ENCODE measurements at places on chromosomes 4 and X.

- DNase-seq: peak; percentile 3
These were observed 26.5 kb downstream of the HCCS start for GRCh38 chrX:11137543-11138139.

GRCh38 chr4:15144249-15144966 lies 142.1 kb downstream of the CPEB2 start:
- peak; percentile 31 for DNase-seq

GRCh38 chr4:28772066-28772465 lies 1911.4 kb downstream of the STIM2 start:
- DNase-seq: no peak

GRCh38 chr4:122689972-122690371 lies 42.5 kb upstream of the BBS12 start:
- no peak for DNase-seq

DNA sequence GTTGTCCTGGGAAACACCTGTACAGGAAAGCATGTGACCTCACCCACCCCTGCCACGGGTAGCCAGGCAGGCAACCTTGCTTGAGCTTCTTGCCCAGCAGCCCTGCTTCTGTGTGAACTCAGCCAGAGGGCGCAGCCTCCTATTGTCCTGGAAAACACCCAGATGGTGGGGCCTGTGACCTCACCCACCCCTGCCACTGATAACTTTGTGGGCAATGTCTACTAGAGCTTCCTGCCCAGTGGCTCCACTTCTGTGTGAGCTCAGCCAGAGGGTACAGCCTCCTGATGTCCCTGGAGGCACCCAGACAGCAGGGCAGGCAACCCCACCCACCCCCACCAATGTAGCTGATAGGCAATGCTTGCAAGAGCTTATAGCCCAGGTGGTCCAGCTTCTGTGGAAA lies 146.3 kb downstream of the DTHD1 start:
- DNase-seq: no peak
